Mesothelial cell of epicardium (in vitro differentiated cells): ENCODE measurements at places on chromosomes 5 and 9.

DNA sequence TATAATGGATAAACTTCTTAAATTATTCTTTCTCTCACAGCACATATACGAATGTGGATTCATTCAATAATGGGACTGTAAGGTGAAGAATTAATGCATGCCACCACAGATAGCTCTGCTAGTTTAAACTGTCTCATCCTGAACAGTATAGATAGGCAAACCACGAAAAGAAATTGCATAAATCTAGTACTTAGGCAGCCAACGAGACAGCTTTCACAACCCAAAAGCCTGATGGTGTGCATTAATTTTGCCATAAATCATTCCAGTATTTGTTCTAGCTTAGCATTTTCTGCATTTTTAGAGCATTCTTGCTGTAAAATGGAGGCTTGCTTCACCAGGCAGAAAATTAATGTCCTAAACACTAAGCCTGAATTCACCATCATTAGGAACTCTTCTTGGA, 834.2 kb upstream of the DMAC1 start:
- no peak for DNase-seq

DNA sequence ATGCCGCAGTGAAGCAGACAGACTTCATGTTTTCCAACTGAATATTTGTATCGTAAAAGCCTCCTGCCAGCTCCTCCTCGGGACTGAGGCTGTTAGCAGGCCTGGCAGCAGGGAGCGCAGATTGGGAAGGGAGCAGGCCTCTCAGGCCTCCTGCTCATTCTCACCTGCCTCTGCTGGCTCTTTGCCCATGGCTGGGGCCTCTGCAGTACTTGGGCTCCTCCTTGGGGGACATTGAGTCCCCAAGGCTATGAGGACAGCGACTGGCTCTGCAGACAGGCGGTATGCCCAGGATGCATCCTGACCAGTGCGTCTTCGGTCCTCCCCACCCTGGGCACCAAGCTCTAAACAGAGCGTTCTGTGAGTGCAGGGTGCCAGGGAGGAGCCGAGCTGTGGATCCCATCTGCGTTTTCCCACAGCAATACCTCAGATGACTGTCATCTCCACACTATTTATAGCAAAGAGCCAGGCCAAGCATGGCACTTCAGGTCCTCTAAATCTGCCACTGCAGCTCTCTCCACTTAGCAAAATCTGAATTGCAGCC, 38.7 kb downstream of the TSTD2 start:
- DNase-seq, result no peak

DNA sequence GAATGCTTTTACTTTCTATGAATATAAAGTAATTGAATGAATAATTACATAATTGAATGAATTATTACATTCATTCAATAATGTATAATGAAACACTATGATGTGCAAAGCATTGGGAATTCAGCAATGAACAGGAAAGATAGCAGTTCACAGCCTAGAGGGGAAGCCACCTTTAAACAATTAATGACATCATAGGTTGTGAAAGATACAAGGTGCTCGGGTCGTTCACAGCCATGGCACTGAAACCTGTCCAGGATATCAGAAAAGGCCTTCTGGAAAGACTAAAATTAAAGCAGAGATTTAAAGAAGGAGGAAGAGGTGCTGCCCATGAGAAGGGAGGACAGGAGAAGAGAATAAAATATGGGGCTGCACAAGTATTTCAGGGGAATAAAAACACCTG, 171.4 kb upstream of the KLF4 start:
- no peak for DNase-seq

GRCh38 chr5:31095796-31096195, 97.7 kb upstream of the CDH6 start:
- no peak for DNase-seq

DNA sequence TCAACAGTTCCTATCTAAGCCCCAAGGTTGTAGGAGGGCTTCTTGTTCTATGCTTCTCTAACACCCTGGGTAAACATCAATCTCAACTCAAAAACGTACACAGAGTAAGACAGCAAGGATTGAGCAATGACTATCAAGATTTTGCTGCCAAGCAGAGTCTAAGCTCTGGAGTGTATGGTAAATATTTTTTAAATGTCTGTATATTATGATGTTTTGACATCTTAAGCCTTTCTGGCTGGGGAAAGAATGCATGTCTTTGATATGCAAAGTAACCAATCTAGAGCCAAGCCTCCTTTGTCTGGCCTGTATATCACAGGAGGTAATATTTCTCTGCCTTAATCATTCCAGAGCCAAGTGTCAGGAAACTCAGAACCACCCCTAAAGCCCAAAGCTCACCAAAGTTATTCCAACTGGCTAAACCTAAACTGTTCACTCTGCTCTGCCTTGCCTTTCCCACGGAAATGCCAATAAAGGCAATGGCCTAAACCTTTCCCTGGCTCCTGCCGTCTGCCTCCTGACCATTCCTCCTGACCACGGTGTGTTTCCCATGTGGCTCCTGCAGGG, 45.2 kb downstream of the YIPF5 start:
- DNase-seq, result no peak

- DNase-seq, result no peak
These were observed 62.4 kb downstream of the DROSHA start for GRCh38 chr5:31469466-31469865.

- no peak for DNase-seq
These were observed 11.9 kb upstream of the GARNL3 start for GRCh38 chr9:127252410-127253318.
